Putamen (tissue), 1 donor: ENCODE measurements at places on chromosomes 7 and 10.

GRCh38 chr7:12647364-12648219 lies 39.8 kb upstream of the ARL4A start:
- no peak for DNase-seq

GRCh38 chr7:23474829-23475575 lies 4.7 kb upstream of the IGF2BP3 start:
- DNase-seq: no peak

DNA sequence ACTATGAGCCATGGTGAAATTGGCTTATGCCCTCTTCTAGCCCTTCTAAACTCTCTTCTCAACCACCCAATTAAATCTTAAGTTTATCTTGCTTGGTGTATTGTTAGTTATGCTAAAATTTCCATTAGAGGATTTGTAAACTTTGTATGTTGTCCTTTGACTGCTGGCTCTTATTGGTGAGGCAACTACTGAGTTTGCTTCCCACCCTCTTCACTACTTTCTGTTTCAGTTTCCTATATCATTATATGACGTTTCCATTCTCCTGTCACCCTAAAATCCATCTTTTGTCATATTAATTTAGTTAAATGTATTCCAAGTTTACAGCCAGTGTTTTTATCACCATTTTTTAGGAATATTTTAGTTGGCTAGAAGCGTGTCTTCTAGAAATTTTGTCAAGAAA lies 80.9 kb upstream of the VWC2 start:
- no peak for DNase-seq

DNA sequence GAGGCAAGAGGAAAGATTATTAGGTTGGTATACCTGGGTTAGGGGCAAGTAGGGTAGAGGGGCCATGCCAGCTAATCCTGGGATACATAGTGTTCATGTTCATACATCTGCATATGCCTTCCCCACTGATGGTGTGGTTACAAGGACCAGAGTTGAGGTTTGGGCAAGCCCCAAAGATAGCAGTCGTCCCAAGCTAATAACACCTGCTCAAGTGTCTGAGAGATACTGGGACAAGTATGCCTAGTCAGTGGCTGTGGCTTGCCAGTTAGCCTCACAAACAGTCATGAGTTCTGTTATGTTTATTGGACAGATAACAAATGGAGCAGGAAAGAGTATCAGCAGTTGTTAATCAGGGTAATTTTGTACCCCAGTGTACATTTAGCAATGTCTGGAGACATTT lies 139.6 kb downstream of the ADAM22 start:
- DNase-seq: no peak

GRCh38 chr7:41030673-41031072 lies 672.2 kb downstream of the INHBA start:
- DNase-seq: no peak

DNA sequence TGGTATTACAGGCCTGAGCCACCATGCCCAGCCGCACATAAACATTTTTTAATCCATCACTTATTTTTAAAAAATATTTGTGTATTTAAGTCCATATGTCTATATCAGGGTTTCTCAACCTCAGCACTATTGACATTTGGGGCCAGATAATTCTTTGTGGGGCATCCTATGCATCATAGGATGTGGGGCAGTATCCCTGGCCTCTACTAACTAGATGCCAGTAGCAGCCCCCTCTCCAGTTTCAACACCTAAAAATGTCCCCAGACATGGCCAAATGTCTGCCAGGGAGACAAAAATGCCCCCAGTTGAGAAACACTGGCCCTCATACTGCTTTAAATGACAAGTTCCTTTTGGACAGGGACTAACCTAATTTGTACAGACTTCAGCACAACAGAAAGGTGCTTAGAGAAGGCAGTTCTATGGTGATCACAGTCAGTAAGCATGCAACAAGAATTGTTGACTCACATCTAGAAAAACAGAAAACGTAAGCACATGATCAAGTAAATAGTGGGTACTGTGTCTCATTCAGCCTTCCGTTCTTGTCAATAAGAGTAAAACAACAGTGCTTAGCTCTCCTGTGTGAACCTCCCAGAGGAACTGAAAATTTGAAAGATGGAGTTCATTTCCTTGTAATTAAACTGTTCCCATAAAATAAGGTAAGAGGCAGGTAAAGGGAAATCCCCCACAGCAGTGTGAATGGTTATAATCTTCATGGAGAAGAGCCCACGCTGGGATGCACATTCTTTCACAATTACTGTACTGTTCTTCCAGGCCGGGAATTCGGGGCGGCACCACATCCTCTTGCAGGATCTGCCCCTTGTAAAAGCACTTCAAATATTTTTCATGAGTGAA lies 17.3 kb upstream of the ADRB1 start:
- DNase-seq: no peak

DNA sequence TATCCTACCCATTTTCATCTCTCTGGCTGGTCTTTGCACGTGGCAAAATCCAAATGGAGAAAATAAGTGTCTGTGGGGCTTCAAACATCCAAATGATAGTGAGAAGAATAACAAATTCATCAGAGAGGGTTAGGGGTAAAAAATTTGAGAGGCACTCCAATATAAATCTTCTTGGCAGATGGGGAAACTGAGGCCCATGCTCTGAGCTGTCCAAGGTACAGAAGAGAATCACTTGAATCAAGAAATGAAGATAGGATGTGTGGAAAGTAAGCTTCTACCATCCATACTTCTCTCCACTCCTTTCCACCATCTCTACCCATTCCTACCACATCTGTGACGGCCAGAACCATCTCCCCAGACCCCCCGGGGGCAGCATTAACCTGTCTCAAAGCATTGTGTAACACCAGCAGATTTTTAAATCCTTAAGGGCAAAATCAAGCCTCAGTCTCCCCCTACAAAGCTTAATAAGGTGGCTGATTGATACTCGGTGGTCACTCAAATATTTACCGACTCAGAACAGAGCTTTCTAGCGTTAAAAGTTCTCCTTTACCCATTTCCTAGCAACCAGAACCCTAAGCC lies 818 bp downstream of the GOT1 start:
- no peak for DNase-seq

DNA sequence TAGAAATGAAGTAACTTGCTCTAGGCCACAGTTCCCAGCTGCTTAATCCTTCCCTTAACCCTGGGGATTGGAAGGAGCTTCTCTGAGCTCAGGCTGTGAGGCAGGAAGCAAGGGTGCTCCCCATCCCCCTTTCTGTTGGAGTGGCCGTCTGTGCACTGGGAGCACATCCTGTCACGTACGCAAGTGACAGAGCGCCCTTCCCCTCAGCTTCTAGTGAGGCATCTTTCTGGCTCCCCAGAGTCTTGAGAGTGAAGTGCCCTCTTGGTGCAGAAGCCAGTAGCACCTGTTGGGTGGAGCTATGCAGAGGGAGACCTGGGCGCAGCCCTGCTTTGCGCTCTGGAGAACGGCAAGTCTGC lies 47.8 kb downstream of the SHH start:
- no peak for DNase-seq

- no peak for DNase-seq
Measured at GRCh38 chr10:122561212-122561611, 658 bp downstream of the DMBT1 start.
